CD4-positive, alpha-beta T cell treated with Interleukin-15 for 4 hours (primary cell): ENCODE measurements at places on chromosomes 5 and 9.

- DNase-seq: no peak
Measured at GRCh38 chr5:10860645-10861422, 99.8 kb upstream of the DAP start.

DNA sequence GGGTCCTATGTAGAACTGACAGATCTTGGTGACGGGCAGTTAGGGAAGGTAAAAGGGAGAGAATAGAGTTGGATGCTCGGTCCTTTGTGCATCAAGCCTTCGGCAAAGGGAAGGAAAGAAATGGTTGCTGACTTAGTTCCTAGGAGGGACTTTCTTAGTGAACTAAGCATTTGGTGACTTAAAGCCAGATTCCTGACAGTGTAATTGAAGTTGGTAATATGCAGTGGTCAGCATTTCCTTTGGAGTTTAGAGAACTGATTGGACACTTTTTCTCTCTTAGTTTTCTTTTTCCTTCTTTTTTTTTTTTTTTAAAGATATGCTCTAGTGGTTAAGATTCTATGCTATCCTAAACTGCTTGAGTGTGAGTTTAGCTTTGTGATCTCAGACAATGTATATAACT is 2.3 kb downstream of the CLTA start:
- no peak for DNase-seq

- no peak for DNase-seq
Measured at GRCh38 chr9:100228352-100228869, 124.3 kb downstream of the TEX10 start.

- DNase-seq: no peak
Measured at GRCh38 chr5:2102819-2103776, 220.4 kb upstream of the IRX4 start.

- no peak for DNase-seq
Measured at GRCh38 chr5:68849103-68849502, 244.7 kb upstream of the SLC30A5 start.

DNA sequence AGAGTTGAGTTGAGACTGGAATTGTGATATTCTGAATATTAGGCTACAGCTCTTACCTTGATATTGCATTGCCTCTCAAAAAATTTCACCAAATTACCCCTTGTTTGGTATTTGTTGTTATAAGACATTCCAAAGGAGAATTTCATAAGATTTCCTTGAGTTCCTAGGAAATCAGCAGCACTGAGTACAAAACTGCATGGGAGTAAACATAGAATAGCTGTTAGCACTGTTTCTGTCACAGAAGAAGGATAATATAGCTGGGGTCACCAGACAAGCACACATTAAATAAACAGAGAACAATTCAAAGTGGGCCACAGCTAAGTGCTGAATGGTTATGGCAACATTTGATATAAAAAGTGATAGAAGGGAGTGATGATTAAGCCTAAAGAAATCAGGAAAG is 724.3 kb downstream of the PRELID2 start:
- DNase-seq: no peak

DNA sequence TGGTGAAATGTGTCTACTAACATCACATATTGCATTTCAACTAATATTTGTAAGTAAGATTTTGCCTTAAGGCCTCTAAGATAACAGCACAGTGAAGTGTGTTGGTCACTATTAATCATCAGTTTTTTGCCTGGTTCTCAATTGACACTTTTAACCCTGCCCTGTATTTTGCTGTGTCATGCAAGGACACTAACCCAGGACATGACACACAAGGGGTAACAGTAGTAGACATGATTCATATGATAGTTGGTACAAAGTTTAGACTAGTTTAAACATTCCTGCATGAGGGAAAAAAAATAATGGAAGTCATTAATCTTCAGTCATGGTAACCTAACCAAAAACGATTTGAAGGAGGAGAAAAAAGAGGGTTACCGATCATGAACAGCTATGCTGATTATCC is 207.0 kb downstream of the DEPDC1B start:
- DNase-seq: no peak
